Lower lobe of right lung (tissue), 2 donors: ENCODE measurements at places on chromosomes 7 and 10. TPM values are rescaled to one million over a fixed set of nuclear protein-coding genes. Genes with fewer than 3 reads are reported as not detected.

- H3K4me1 ChIP-seq, result no peaks in the 10 kb centered on the region
- no peak for DNase-seq
- no peak overlapping the region for H3K4me3 ChIP-seq
- no peaks in the 10 kb centered on the region for H3K27me3 ChIP-seq
- no peaks in the 10 kb centered on the region for H3K36me3 ChIP-seq
Measured at GRCh38 chr7:93060025-93060424, 57.8 kb downstream of the SAMD9 start.

GRCh38 chr10:6091630-6092029 is 2.8 kb downstream of the RBM17 start:
- H3K36me3 ChIP-seq, result no peaks in the 10 kb centered on the region
- H3K4me1 ChIP-seq, result peaks cover 83% of the 10 kb centered on the region
- no peak overlapping the region for H3K4me3 ChIP-seq
- H3K27me3 ChIP-seq, result no peaks in the 10 kb centered on the region
- DNase-seq, result no peak

DNA sequence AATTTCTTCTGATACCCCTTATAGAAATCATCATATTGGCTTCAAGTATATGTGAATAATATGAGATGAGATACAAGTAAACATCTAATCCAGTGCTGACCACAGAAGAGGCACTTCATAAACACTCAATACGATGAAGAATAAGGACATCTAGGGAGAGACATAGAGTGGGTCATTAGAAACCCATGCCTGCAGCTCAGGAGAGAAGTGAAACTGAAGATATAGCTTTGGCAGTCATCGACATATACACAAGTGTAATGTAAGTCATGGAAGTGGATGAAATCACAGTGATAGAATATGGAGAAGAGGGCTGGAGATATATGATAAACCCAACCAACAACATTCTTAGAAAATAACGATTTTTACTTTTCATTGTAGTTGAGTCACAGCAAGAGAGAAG is 665.0 kb downstream of the PARD3 start:
- H3K4me1 ChIP-seq, result no peaks in the 10 kb centered on the region
- no peak for DNase-seq
- H3K27me3 ChIP-seq, result no peaks in the 10 kb centered on the region
- H3K36me3 ChIP-seq, result no peaks in the 10 kb centered on the region
- H3K4me3 ChIP-seq, result no peak overlapping the region
- H3K27ac ChIP-seq, result no peak overlapping the region

- DNase-seq, result no peak
- H3K4me3 ChIP-seq, result no peak overlapping the region
- H3K36me3 ChIP-seq, result no peaks in the 10 kb centered on the region
- no peak overlapping the region for H3K27ac ChIP-seq
Measured at GRCh38 chr10:19200211-19200610, 151.6 kb downstream of the MALRD1 start.

Gene MRC1
- total RNA-seq, result 529 TPM

Gene DNAH11
- total RNA-seq, result 8.9 TPM
